ENCODE measurements at places on chromosomes 2 and 18.

DNA sequence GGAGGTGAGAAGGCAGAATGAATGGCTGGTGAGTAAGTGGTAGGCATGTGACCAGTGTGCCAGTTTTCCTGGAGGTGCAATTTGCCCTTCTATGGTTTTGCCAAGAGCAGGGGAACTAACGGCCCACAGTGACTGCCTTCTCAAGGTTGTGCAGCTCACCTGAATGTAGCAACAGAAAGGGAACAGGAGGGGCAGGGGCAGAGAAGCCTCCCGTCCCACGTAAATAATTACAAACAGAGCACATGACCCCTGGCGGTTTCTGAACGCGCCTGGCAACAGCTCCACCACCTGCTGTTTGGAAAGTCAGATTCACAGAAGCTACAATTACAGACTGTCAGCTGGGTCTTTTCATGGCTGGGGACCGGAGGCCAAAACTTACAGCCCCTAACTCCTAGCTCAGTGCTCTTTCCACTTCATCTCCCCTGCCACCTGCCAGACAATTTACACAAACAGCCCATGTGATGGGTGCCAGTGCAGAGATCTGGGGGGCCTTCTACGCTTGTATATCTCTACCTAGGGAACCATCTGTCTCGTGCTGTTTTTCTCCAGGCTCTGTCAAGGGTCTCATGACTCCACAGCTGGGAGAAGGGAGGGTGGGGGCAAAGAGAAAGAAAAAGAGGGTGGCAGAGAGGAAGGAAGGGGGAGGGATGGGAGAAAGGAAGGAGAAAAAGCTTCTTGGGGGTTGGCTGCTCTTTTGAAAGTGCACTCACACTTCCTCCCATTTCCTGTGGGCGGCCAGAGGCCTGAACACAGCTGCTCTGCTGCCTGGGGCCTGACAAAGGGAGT is 69.6 kb downstream of the POLR1A start:
- DNase-seq: no peak

- DNase-seq: no peak
These were observed 646 bp downstream of the ALS2 start for GRCh38 chr2:201779901-201780673.

GRCh38 chr2:137964066-137964858 is at the start of gene HNMT:
TSS of gene HNMT (plus strand) at chr2:137964473. CDS start at chr2:137964492, 19 bp downstream.
- peak; percentile 22 for DNase-seq

DNA sequence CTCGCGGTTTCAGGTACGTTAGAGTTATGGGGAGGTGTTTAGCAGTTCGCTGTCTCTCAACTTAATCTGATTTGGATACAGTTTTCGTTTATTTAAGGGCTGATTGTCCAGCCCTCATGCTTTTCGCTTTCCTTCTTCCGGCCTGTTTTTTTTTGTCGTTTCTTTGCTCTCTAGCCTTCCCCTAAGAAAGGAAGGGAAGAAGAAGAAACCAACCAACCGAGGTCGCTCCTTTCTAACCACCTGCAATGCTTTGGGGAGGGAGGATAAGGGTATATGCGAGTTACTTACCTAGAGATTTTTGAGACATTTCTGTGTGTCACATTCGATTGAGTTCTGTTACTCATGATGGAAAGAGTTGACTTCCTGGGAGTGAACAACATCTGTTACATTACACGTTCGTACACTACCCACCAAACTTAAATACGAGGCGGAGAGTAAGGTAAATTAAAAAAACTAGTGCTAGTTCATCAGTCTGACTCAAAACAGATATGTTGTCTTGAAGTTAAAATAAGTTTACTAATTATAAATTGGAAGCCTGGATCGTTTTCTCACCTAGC is 918 bp downstream of the EIF5B start:
- no peak for DNase-seq

DNA sequence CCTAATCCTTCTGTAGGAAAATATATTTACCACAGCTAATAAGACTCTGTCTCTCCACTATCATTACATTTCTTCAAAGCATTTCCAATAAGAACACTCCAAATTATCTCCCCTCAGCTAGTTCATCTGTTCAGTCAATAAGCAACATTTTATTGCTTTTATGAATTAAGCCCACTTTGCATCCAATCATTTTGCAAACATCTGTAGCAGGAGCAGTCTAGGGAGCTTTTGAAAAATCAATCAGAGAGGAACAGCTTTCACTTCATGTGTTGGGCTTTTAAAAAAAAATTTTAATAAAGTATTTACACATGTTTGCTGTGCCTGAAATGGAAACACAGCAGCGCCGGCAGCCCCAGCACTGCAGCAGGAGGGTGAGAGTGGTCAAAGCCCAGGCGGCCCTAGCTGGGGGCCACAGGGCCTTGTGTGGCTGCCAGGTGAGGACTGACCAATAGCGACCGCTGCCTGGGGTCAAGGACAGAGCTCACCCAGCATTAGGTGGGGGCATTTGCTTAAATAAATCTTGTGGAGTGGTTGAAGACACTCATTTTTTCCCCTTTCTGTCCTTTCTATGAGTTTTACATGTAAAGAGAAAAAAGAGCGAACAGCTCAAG is 250.7 kb downstream of the RNF144A start:
- DNase-seq: no peak

DNA sequence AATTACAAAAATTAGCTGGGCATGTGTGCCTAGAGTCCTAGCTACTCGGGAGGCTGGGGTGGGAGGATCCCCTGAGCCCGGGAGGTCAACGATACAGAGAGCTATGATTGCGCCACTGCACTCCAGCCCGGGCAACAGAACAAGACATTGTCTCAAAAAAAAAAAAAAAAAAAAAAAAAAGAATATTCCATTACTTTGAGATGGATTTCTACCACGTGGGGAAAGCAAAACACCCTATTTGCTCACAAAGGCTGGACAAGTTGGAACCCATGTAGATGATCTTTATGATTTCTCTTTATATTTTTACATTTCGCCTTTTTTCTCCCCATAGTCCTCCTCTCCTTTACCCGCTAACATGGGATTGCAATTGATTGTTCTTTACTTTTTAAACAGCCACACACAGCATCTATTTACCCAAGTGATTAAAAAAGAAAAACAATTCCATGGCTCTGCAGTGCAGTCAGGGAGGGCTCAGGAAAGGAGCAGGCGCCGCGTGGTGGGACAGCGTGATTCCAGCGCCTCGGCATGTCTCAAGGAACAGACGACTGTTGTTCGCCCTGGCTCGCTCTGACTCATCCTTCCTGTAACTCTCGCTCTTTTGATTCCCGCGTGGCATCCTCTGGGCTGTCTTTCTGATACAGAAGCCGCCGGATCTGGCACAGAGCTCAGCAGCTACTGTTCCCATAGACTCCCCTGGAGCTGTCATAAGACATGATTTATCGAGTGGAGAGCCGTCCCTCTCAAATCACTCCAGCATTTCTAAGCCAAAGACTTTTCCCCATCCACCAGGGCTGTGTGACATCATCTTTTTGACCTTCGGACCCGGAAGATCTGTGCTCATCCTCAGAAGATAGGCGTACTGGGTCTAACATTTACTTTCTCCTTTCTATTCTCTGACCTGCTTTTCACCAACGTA is 230.4 kb upstream of the AGAP1 start:
- peak; percentile 32 for DNase-seq

- DNase-seq: no peak
These were observed 129.1 kb downstream of the ARHGAP15 start for GRCh38 chr2:143258126-143258892.

DNA sequence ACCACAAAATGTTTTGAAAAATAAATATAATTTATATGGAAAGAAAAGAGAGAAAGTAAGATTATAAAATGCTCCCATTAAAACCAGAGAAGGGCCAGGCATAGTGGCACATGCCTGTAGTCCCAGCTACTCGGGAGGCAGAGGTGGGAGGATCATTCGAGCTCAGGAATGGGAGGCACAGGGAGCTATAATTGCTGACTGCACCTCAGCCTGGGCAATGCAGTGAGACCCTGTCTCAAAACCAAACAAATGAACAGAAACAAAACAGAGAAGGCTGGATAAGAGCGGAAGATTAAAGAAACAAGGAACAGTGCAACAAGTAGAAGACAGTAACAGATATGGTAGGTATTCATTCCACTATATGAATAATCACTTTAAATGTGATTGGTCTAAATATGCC is 18.6 kb upstream of the TMEM182 start:
- DNase-seq: no peak

- DNase-seq: no peak
These were observed 18.6 kb downstream of the UNC80 start for GRCh38 chr2:209790066-209790728.

GRCh38 chr18:1019191-1019590 is 114.5 kb downstream of the ADCYAP1 start:
- no peak for DNase-seq

GRCh38 chr2:68387408-68388350 is 22.6 kb downstream of the PLEK start:
- no peak for DNase-seq

- no peak for DNase-seq
These were observed 105.0 kb upstream of the SMAD2 start for GRCh38 chr18:48035556-48035860.

GRCh38 chr18:76307293-76307690 is 187.8 kb downstream of the ZNF516 start:
- DNase-seq: no peak

DNA sequence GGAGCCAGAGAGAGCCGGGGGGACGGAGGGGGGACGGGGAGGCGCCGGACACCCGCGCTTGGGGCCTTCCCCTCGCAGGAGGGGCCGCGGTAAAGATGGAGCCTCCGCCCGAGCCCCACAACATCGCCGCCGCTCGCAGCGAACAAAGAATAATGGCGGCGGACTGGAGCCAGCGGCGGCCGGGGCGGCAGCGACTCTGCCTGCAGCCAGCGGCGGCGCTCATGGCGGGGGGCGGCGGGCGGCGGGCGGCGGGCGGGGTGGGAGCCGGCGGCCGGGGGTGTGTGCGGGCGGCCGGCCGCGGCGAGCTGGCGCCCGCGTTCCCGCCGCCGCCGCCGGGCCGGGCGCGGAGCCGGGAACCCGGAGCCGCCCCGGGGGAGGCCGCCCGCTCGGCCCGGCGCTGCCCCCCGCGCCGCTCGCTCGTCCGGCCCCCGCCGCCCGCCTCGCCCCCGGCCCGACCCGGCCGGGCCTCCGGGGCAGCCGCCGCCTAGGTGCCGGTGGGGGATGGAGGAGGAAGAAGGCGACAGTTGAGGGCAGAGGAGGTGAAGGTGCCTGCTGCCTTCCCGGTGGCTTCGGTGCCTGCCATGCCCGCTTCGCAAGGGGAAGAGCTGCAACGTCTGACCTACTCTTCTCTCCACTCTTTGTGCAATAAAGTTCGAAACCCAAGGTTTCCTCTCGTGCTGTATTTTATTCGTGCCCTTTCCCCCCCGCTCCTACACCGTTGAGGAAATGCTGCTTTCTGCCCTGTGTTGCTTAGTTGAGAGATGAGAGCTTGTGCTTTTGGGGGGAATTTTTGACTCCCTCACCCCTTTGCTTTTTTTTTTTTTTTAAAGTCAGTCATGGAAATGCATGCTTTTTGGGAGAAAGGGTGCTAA is 634 bp downstream of the CREB1 start:
- DNase-seq: no peak

- DNase-seq: no peak
These were observed 18.0 kb downstream of the SUCLG1 start for GRCh38 chr2:84441036-84441435.

GRCh38 chr2:157468931-157469708 is 25.2 kb upstream of the CYTIP start:
- DNase-seq: peak; percentile 34

- peak; percentile 1 for DNase-seq
These were observed 78.2 kb upstream of the GCFC2 start for GRCh38 chr2:75788902-75789301.

DNA sequence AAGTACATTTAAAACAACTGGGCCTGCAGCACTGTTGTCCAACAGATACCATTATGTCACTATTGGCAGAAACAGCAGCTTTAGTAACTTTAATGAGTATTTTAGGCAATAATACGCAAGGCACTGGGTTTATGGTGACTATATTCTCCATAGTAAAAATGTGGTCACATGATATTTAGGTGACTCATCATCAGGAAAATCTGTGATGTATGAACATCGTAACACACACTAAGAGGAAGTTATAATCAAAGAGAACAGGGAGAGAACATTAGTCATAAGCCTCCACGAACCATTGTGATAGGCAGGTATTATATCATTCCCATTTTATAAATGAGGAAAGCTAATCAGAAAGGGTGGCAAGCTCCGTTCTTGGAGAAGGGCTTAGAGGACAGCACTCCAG is 36.9 kb downstream of the RAPH1 start:
- DNase-seq: peak; percentile 45

GRCh38 chr2:9347411-9347881 is 75.9 kb downstream of the ITGB1BP1 start:
- DNase-seq: no peak

- peak; percentile 78 for DNase-seq
These were observed 19.1 kb downstream of the MXD1 start for GRCh38 chr2:69933839-69934613.

DNA sequence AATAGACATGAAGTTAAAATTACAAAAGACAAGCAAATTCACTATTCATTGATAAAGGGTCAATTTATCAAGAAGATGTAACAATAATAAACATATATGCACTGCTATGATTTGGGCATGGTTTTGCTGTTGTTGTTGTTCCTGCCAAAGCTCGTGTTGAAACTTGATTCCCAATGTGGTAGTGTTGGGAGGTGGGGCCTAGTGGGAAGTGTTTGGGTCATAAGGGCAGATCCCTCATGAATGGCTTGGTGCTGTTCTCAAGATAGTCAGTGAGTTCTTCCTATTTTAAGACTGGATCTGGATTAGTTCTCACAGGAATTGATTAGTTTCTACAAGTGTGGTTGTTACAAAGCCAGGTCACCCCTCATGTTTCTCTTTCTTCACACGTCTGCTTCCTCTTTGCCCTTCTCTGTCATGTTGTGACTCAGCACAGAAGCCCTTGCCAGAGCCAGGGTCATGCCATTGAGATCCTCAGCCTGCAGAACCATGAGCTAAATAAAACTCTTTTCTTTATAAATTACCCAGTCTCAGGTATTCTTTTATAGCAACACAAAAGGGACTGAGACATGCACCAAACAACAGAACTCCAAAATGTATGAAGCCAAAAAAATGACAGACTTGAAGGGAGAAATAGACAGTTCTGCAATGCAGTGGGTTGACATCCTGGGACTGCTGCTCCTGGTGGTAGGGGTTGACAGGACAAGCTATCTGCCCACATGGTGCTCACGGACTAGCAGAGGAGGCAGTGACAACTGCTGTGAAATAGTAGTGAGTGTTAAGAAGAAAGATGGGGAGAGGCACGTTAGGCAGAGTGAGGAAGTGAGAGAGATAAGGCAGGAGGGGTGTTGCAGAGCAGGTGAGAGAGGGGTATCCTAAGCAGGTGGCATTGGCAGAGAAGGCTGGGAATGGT is 18.6 kb upstream of the SKA1 start:
- DNase-seq: no peak

DNA sequence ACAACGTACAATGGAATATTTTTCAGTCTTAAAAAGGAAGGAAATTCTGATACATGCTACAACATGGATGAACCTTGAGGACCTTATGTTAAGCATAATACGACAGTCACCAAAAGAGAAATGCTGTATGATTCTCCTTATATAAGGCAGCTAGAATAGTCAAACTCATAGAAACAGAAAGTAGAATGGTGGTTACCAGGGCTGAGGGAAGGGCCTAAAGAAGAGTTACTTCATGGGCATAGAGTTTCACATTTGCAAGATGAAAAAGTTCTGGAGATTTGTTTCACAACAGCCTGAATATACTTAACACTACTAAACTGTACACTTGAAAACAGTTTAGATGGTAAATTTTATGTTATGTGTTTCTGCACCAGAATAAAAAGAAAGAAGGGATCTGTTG is 113.3 kb downstream of the GALNT1 start:
- no peak for DNase-seq

- DNase-seq: no peak
These were observed 24.0 kb upstream of the FAM136A start for GRCh38 chr2:70325875-70326274.
